Activated naive CD4-positive, alpha-beta T cell treated with anti-CD3 and anti-CD28 coated beads, Interleukin-2, amount 10 ng/mL, durations not matched to agents 7 days and 5 days (primary cell): ENCODE measurements at places on chromosomes 6 and 20.
A peak's percentile ranks its signal among the peaks of the same experiment; 100 is the strongest.

DNA sequence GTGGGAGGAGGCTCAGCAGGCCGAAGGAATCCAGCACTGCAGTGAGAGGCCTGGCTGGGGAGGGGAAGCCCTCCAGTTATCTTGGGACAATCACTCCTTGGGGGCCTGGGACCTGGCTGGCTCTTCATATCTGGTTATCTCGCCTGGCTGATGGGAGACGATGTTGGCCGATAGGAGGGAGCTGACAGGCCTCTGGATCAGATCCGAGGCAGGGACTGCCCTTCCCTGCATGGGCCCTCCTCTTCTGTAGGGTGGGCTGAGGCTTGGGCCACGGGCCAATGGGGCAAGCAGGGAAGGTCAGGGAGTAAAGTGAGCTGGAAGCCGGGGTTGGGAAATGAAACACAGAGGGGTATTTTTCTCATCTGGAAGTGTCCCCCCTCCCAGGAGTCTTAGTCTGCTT is 25.2 kb downstream of the MANBAL start:
- peaks cover 22% of the 10 kb centered on the region for H3K36me3 ChIP-seq
- DNase-seq: no peak
- H3K4me3 ChIP-seq: no peak overlapping the region
- H3K4me1 ChIP-seq: peaks cover 24% of the 10 kb centered on the region

DNA sequence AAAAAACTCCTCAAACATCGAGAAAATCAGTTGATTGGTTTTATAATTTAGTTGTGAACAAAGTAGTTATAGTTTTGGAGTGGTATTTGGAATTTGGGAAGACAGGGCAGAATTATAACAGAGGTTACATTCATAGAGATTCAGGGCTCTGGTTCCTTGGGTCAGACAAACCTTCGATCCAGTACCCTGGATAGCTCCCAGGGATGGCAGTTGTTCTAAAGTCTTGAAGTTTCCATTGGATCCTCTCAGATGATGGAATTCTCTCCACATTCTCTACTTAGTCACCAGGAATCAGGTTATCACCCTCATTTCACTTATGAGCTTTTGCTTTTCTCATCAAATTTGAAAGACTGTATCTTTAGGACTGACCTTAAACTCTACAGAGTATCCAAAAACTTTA is 285.1 kb downstream of the CENPW start:
- no peak for DNase-seq
- no peak overlapping the region for H3K4me3 ChIP-seq
- H3K4me1 ChIP-seq: no peaks in the 10 kb centered on the region
- no peak overlapping the region for H3K27ac ChIP-seq
- H3K27me3 ChIP-seq: no peaks in the 10 kb centered on the region

- peaks cover 59% of the 10 kb centered on the region for H3K36me3 ChIP-seq
- DNase-seq: peak; percentile 46
- peaks cover 57% of the 10 kb centered on the region for H3K4me1 ChIP-seq
- H3K27me3 ChIP-seq: no peaks in the 10 kb centered on the region
Measured at GRCh38 chr6:36914227-36914794, 28.6 kb downstream of the C6orf89 start.

- no peak overlapping the region for H3K4me3 ChIP-seq
- no peak for DNase-seq
- H3K27ac ChIP-seq: no peak overlapping the region
- no peaks in the 10 kb centered on the region for H3K4me1 ChIP-seq
Measured at GRCh38 chr6:133275213-133275612, 34.1 kb downstream of the EYA4 start.

GRCh38 chr6:17577059-17577458 is 23.0 kb upstream of the FAM8A1 start:
- peaks cover 4% of the 10 kb centered on the region for H3K4me1 ChIP-seq
- H3K27ac ChIP-seq: no peak overlapping the region
- no peaks in the 10 kb centered on the region for H3K36me3 ChIP-seq
- peaks cover 22% of the 10 kb centered on the region for H3K27me3 ChIP-seq
- no peak for DNase-seq

- no peak overlapping the region for H3K4me3 ChIP-seq
- no peak overlapping the region for H3K27ac ChIP-seq
- DNase-seq: no peak
- no peaks in the 10 kb centered on the region for H3K27me3 ChIP-seq
- H3K36me3 ChIP-seq: no peaks in the 10 kb centered on the region
Measured at GRCh38 chr6:131791476-131791875, 16.3 kb upstream of the ENPP1 start.

DNA sequence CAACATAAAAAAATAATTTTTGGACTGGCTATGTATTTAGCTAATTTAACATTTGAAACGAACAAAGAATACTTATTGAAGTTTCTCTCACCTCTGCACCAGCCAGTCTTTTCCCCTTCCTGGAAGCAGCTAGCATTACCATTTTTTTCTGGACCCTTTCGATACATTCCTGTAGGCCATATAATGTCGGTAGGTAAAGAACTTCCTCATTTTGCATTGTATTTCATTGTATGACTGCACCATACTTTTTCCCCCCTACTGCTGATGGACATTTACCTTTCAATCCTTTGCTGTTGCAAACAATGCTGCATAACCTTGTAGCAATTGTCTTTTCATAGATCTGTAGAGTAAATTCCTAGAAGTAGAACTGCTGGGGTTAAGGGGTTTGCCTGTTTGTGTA is 17.6 kb downstream of the CBFA2T2 start:
- H3K27me3 ChIP-seq: no peaks in the 10 kb centered on the region
- no peak overlapping the region for H3K4me3 ChIP-seq
- no peak for DNase-seq
- no peak overlapping the region for H3K27ac ChIP-seq
- peaks cover 14% of the 10 kb centered on the region for H3K36me3 ChIP-seq
- peaks cover 5% of the 10 kb centered on the region for H3K4me1 ChIP-seq

- peaks cover 45% of the 10 kb centered on the region for H3K27me3 ChIP-seq
- peaks cover 14% of the 10 kb centered on the region for H3K4me1 ChIP-seq
- DNase-seq: no peak
- no peak overlapping the region for H3K4me3 ChIP-seq
Measured at GRCh38 chr6:112251171-112251875, 3.0 kb downstream of the LAMA4 start.

GRCh38 chr20:52312132-52312729 is 120.7 kb upstream of the ZFP64 start:
- H3K4me1 ChIP-seq: peaks cover 19% of the 10 kb centered on the region
- peaks cover 4% of the 10 kb centered on the region for H3K27me3 ChIP-seq
- H3K36me3 ChIP-seq: no peaks in the 10 kb centered on the region
- no peak overlapping the region for H3K27ac ChIP-seq
- DNase-seq: peak; percentile 70

DNA sequence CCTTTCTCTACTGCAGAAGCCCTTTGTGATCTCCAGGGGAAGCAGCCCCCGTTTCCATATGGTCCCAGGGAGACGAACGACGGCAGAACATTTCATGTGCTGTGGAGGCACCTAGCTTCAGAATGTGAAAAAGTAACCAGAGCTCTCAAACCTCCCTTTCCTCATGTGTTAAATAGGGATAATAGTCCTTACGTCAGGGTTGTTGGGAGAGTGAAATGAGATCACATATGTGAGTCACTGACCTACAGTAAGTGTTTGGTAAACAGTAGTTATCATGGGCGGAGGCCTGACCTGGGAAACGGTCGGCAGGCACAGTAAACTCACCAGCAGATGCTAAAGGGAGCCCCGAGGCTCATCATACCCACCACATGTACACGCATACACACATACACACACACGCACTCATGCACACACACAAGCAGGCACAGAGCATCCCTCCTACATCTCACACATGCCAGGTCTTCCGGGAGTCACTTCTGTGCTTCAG is 89.7 kb downstream of the LY86 start:
- no peak overlapping the region for H3K4me3 ChIP-seq
- peaks cover 10% of the 10 kb centered on the region for H3K27me3 ChIP-seq
- H3K27ac ChIP-seq: no peak overlapping the region
- DNase-seq: no peak
- H3K36me3 ChIP-seq: peaks cover 16% of the 10 kb centered on the region
- H3K4me1 ChIP-seq: peaks cover 68% of the 10 kb centered on the region

- H3K27ac ChIP-seq: no peak overlapping the region
- no peaks in the 10 kb centered on the region for H3K4me1 ChIP-seq
- peaks cover 5% of the 10 kb centered on the region for H3K36me3 ChIP-seq
- DNase-seq: no peak
- no peaks in the 10 kb centered on the region for H3K27me3 ChIP-seq
Measured at GRCh38 chr6:161139766-161140553, 133.9 kb downstream of the AGPAT4 start.

- H3K27me3 ChIP-seq: peaks cover 5% of the 10 kb centered on the region
- no peaks in the 10 kb centered on the region for H3K4me1 ChIP-seq
- H3K36me3 ChIP-seq: peaks cover 2% of the 10 kb centered on the region
- no peak overlapping the region for H3K4me3 ChIP-seq
Measured at GRCh38 chr6:30264743-30265142, 51.5 kb upstream of the TRIM26 start.

DNA sequence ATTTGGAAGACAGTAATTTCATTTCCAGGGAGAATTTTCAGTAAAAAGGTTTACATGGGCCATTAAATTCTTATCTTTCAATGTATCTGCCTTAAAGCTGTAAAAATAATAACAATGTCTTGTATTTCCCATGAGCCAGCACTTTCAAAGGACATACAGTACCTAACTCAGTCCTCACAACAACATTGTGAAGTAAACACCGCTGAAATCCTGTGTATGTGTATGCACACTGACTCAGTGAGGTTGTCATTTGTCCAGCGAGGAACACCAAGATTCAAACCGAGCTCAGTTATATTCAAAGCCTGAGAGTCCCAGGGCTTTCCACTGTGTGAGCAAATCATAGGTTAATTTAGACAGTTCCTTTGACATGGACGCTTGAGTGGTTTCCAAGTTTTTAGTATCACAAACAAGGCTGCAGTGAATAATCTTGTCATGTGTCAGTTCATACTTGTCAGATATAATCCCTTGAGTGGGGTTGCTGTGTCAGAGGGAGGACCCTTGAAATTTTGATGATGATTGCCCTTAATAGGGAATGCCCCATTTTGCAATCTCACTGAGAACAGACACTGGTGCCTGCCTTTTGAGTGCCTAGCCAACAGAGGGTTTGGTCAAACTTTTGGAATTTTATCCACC is 50.0 kb upstream of the SLC22A23 start:
- H3K27ac ChIP-seq: no peak overlapping the region
- H3K4me3 ChIP-seq: no peak overlapping the region
- DNase-seq: no peak
- no peaks in the 10 kb centered on the region for H3K36me3 ChIP-seq
- peaks cover 31% of the 10 kb centered on the region for H3K27me3 ChIP-seq
- H3K4me1 ChIP-seq: no peaks in the 10 kb centered on the region
